ENCODE measurements at places on chromosomes 6 and 20. TPM values are rescaled to one million over a fixed set of nuclear protein-coding genes. Genes with fewer than 3 reads are reported as not detected.

The LPA gene
- total RNA-seq: 0.02 TPM

The TPX2 gene
- 111 TPM for total RNA-seq

The DEFB113 gene
- not detected for total RNA-seq

The EYA2 gene
- total RNA-seq: 3.0 TPM

The NFATC2 gene
- 11.7 TPM for total RNA-seq

The HCK gene
- total RNA-seq: 0.03 TPM

The ROS1 gene
- total RNA-seq: 0.24 TPM

The CLPSL2 gene
- 0.60 TPM for total RNA-seq

Measured in A549 treated with DMSO at 1 μM for 4 hours (cell line).